ENCODE measurements at places on chromosomes 1 and 21.

DNA sequence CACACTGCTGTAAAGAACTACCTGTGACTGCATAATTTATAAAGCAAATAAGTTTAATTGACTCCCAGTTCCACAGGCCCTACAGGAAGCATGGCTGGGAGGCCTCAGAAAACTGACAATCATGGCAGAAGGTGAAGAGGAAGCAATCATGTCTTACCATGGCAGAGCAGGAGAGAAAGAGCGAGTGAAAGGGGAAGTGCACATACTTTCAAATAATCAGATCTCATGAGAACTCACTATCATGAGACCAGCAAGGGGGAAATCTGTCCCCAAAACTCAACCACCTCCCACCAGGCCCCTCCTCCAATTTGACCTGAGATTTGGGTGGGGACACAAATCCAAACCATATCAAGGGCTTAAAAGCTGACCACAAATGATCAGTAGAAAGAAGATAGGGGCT lies 493.2 kb downstream of the PTPRC start:
- no peak for DNase-seq

DNA sequence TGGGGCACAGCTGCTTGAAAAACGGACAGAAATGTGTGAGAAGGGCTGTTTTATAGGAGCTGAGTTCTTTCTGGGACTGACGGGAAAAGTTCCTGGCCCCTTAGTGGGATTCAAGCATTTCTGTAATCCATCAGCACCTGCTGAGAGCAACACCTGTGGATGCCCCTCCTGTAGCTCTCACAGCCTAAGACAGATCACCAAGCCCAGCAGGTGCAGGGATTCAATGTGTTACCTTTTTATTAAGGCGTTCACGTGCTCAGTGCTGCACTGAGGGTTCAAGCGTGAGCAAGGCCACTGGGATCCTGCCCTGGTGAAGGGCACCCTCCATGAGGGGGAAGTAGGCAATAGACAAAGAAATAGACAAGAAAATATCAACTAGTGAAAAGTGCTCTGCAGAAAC lies 14.9 kb downstream of the OLFML2B start:
- DNase-seq: no peak

GRCh38 chr1:100353988-100354387 lies 1.7 kb downstream of the CDC14A start:
- no peak for DNase-seq

DNA sequence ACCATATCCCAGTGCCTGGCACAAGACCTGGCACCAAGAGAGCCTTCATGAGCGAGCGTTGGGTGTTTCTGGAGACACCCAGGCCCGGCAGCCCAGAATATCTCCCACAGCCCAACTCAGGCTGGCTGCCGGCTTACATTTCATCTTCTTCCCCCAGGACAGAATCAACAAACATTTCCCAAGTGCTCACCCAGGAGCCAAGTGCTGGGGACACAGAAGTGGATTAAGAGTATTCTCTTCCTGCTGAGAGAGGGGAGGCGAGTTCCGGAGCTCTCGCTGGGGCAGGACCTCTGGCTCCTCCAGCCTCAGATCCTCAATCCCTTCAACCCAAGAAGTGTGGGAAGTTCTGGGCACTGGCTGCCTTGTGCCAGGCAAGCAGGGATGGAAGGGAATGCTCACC lies 23.6 kb downstream of the IFFO2 start:
- DNase-seq: no peak

DNA sequence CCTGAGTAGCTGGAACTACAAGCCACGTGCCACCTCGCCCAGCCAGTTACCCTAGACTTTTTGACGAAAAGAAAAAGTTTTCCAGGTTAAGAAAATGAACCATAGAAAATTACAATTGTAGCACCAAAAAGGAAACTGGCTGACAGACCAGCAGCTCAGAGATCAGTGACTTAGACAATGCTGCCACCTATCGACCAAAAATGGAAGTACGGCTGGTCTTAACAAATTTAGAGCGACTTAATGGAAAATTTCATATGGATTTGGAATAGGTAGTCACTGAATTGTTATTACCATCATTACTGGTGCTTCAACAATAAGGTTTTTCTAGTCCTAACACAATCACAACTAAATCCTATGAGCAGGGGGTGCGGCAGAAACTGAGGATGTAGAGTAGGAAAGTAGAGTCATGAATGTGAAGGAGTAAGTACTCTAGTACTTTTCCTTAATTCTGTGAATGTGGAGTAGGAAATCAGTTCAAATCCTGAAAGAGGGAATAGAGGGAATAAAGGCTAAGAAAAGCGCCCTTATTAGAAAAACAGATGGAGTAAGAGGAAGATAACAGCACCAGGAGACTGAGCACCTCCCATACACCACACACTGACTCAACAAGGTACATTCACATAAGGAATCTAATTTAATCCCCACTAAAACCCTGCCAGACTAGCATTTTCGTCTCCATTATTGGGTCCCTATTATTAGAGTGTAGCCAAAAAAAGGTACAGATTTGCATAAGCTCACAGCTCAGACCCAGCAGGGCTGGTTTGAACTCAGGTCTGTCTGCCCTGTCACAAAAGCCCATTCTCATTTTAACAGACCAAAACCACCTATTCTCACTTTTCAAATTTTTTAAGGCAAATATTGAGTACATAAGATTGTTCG lies 37.9 kb upstream of the MGST3 start:
- DNase-seq: peak; percentile 72

GRCh38 chr1:8962812-8963530 lies 17.3 kb downstream of the CA6 start:
- DNase-seq: no peak

GRCh38 chr21:45416620-45417019 lies 11.7 kb downstream of the COL18A1 start:
- DNase-seq: no peak

DNA sequence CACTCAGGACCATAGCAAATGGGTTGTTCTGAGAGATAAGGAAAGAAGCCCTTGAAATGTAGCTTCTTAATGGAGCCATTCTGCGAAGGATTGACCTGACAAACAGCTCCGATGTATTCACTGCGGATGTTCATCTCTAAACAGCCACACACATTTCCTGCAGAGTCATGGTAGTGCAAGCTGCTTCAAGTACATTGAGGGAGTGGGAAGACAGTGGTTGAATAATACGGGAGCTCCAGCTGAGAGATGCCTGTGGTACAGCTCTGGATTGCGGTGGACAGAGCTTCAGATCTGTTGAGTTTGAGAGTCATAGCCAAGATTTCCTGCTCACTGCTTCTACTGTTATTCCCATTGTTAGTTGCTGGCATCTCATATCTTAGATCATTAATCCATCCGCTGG lies 86.6 kb downstream of the ZBTB18 start:
- no peak for DNase-seq

GRCh38 chr1:150066838-150067183 lies 765 bp upstream of the VPS45 start:
- DNase-seq: peak; percentile 13

DNA sequence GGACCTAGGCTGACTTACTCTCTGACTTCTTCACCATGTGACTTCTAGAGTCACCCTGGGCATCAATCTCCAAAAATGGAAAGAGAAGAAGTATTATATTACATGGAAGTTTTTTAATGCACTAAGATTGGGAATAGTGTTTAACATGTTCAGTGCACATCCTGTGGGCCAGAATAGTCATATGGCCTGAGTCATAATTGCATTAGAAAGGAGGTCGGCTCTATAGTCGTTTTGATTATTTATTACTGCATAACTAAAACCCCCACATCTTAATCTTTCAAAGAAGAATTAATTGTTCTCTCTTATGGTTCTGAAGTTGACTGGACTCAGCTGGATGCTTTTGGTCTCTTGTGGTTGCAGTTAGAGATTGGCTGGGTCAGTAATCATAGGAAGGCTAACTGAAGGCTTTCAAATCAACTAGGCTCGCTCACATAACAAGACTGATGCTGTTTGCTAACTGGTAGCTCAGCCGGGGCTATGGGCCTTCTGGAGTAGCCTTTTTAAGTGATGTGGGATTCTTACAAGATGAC lies 810.6 kb upstream of the ADGRL4 start:
- no peak for DNase-seq

- DNase-seq: no peak
Measured at GRCh38 chr1:213061263-213061662, 10.2 kb downstream of the RPS6KC1 start.

DNA sequence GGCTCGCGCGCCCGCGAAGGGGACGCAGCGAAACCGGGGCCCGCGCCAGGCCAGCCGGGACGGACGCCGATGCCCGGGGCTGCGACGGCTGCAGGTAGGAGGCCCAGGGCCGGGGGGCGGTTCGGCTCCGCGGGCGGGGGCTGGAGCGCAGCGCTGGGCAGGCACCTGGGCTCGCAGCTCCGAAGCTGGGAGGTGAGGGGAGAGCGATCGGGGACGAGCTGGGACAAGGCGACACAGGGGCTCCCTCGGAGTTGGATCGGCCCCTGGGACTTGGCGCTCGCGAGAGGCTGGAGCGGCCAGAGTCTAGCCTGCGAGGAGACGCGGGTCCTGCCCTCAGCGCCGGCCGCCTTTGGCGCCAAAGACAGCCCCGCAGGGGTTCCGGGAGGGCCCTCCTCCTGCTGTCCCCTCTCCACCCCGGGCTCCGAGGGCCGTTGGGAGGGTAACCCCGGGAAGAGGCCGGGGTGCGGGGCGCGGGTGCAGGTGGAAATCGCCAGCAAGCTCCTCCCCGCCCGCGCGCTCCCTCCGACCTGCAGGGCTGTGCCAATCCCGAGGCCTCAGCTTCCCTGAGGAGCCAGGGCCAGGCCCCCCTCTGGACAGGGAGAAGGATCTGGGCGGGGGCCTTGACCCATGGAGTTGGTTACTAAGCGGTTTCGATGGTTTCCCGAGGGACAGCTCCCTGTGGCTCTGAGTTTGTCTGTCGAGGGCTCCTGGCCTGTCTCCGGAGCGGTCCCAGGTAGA lies 401 bp downstream of the TP73 start:
- DNase-seq: no peak

GRCh38 chr1:43524804-43525203 lies 5.9 kb upstream of the PTPRF start:
- no peak for DNase-seq

DNA sequence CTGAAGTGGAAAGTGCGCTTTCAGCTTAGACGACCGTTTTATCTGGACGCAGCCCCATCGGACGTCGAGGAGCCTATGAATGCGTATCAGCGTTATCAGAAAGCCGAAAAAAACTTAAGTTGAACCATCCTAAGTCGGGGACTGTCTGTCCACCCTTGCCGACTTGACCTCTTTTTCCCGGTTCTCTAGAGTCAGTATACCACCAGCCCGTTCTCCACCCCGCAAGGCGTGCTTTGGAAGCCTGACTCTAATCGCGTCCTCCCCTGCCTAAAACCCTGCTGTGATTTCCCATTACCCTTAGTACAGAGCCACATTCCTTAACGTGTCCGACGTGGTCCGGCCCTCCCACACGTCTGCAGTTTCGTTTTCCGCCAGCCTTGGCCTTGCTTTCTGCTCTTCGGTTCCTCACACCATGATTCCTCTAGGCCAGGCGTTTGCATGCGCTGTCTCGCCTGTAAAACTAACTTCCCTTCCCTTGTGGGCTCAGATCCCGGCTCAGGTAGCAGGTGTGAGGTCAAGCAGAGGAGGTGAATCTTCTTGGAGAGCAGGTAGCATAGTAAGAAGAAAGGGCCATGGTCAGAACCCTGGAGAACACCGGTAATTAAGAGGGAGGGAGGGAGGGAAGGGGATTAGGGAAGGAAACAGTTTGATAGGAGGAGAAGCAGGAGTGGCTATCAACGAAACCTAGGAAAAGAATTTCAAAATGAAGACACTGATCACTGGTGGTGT lies 865 bp downstream of the ADPRS start:
- no peak for DNase-seq

GRCh38 chr1:112144733-112145426 lies 155.4 kb upstream of the KCND3 start:
- no peak for DNase-seq

DNA sequence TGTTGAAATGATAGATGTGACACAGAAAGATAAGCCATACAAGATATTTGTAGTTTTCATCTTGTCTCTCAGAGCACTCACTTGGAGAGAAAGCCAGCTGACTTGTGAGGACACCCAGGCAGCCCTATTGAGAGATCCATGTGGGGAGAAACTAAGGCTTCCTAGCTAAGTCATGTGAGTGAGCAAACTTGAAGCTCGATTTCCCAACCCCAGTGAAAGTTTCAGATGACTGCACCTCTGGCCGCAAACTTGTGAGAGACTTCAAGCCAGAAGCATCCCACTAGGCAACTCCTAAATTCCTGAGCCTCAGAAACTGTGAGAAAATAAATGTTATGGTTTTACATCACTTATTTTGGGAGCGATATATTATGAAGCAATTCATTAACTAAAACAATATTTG lies 832.3 kb downstream of the LTN1 start:
- no peak for DNase-seq

- DNase-seq: no peak
Measured at GRCh38 chr1:234393190-234393589, 19.9 kb downstream of the COA6 start.

DNA sequence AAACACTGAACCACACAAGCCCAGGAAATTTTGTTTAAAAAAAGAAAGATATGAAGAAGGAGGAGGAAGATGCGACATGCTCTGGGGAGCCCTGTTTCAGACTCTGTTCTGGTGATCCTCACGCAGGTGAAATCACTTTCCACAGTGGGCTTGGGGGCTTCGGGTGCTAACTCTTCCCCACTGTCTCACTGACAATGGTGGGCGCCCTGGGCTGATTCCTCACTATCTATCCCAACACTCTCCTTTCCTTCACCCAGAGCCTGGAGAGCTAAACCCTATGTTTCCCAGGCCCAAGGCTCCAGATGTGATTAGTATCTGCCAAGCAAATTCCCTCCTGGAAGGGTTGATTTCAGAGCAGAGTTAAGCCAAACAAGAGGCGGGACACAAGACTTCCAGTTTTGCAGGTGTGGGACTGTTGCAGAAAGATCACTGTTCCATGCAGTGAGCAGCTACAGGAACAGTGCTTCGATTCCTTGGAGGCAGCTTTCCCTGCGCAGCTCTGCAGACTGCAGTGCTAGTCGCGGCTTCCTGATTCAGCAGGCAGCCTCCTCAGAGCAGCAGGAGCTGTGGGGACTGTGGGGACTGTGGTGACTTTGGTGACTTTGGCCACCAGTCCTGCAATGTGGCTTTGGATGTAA lies 168.3 kb downstream of the RHOU start:
- DNase-seq: no peak

DNA sequence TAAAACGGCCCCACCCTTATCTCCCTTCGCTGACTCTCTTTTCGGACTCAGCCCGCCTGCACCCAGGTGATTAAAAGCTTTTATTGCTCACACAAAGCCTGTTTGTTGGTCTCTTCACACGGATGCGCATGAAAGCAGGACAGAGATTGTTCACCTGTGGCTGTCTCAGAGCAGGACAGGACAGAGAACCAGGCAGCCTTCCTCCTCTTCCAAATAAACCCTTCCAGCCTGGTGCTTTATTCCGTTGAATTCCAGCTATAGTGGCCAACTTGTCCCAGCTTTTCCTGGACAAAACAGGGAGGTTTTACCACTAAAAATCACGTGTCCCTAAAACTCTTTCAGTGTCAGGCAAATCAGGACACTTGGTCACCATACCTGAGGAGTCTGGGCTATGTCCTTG lies 9.5 kb upstream of the DMRTB1 start:
- DNase-seq: no peak

DNA sequence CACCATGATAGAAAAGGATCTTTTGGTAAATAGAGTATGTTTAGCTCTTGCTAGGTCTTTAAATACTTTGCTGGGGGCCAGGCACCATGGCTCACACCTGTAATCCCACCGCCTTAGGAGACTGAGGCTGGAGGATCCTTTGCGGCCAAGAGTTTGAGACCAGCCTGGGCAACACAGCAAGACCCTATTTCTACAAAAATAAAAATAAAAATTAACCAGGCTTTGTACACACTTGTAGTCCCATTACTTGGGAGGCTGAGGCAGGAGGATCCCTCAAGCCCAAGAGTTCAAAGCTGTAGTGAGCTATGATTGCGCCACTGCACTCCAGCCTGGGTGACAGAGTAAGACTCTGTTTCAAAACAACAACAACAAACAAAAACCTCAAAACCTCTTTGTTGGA lies 1.1 kb upstream of the KCNE2 start:
- DNase-seq: no peak

All from smooth muscle cell of the brain vasculature (primary cell).